ENCODE measurements at places on chromosomes 2 and 18.

DNA sequence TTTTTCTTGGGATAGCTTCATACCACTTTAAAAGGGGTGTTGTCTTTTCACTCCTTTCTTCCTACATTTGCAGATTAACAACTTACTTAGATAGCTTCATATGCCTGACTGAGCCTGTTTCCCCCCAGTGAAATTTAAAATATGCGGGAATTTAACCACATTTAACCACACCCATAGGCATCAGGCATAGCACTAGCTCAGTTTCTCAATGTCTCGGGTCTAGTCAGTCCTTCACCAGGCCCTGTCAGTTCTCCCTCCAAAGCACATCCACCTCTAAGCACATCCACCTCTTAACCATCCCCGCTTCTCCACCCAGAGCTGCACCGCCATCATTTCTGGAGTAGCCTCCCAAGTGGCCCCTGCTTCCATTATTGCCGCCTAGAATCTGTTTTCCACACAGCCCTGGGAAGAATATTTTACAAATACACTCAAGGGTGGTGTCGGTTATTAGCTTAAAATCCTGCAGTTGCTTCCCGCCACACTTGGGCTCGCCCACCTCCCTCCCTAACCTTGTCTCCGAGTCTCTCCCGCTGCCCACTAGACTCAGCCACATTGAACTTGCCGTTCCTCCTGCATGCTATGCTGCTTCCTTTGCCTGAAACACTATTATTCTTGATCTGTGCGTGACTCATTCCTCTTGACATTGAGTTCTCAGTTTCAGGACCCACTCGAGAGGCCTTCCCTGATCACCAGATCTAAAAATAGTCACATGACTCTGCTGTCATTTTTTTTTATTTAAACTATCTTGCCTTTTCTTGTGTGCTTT, 68.3 kb downstream of the SPTBN1 start:
- no peak for DNase-seq

DNA sequence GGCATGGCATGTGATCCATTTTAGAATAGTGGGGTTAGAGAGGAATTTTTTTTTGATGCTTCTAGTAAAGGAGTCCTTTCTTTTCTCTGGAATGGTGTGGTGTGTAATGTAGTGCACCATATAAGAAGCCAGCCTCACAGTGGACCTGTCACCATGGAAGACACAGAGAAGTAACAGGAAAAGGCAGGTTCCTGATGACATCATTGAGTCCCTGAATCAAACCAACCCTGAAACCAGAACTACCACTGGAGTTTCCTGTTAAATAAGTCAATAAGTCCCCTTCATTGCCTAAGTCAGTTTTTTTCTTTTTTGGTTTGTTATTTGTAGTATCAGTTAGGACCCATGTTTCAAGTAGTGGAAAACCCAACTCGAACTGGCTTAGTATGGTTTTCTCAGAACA, 11.9 kb downstream of the ADCYAP1 start:
- no peak for DNase-seq

DNA sequence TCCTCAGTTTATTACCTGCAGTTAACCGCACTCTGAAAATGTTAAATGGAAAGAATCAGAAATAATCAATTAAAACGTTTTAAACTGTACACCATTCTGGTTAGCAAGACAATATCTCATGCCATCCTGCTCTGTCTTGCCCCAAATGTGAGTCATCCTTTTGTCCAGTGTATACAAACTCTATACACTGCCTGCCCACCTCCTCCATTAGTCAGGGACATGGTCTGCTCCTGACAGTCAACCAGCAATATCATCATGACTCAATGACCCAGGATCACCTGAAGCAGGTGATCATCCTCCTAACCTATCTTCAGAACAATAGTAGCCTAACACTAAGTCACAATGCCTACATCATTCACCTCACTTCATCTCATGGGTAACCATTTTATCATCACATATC, 214.7 kb downstream of the KCNH7 start:
- DNase-seq = no peak

DNA sequence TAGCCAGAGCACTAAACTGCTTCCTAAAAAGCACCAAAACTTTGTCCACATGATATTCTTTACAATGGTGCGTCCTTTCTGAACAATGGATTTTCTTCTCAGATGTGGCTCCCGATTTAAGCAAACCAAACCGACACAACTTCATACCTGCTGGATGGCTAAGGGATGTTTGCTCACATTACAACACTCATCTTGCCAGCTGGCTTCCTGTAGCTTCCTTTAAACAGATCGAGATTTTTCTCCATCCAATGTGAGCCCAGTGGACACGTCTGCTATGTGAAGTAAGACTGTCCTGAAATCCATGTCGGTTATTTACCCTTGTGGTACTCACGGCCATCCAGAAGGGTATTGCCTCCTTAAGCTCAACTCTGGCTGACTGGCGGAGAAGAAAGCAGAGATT, 126.5 kb downstream of the MAPK4 start:
- DNase-seq = no peak

GRCh38 chr2:155747531-155747930, 585.0 kb downstream of the NR4A2 start:
- DNase-seq = no peak

DNA sequence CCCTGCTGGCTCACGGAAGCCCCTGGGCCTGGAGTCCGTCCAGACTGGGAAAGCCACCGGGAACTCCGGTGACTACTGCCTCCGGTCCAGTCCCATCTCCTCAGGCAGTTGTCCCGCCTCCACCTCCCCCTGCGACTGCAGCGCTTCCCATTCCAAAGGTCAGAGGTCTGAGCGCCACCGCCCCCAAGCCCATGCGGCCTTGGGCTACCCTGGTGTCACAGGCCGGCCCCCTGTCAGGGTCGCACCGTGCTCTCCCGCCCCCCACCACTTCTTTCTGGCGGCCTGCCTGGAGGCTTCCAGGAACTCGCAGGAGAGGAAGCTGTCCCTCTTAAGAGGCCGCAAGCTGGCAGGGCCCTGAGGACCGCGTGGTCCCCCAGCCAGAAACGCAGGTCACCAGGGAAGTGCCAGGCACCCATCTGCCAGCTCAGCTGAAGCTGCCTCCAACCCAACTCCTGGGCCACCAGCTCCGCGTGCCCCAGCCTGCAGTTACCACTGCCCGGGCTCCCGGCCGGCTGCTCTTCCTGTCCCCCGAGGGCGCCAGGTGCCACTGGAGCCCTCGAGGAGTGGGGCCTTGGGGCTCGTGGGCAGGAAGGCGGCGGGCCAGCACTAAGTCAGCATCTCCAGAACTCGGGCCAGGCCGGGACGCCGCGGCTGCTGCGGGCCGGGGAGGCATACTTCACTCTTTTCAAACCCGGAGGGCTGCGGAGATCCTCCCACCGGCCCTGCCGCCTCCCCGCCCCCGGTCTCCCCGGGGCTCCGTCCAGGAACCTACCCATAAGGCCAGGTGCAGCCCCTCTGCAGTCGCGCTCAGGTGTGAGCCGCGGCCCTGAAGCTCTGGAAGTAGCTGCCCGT, 83.3 kb upstream of the POMC start:
- DNase-seq = no peak

- DNase-seq = no peak
These were observed 470.4 kb downstream of the IRS1 start for GRCh38 chr2:226329180-226329579.

GRCh38 chr18:8662560-8663255, 42.6 kb upstream of the MTCL1 start:
- DNase-seq = no peak

DNA sequence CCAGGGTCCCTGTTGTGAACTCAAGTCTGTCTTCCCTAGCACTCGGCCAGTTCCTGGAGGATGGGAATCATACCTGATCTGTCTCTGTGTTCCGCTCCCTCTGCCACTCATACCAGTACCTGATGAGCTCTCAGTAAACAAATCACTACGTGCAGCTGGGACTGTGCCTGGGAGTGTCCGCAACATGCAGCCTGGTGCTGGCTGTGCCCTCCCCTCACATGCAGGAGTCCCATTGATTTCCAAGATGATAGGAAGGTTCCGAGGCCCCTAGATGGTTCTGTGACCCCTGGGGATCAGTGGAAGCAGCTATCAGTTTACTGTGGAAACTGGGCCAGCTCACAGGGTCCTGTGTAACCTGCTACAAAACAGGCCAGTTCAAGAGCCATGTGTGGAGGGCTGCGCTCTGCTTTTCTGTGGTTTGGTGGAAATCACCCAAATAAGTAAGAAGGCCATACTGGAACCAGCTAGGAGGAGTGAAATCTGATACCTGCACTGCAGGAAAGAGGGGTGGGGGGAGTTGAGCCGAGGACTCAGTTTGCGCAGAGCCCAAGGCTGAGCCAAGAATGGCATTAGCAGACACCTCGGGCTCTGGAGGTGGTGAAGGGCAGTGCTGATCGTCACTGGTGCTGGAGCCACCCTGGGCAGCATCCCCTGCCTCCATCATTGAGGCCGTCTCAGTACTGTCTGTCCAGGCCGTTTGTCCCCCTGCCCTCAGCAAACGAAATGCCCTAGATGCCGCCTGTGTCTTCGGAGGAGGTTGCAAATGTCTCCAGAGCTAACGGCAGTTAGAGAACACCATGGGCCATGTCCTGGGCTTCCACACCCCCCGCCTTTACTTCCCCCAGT, 93.3 kb downstream of the KLHL29 start:
- no peak for DNase-seq

- DNase-seq = no peak
These were observed 244.3 kb downstream of the SETBP1 start for GRCh38 chr18:44924785-44925499.

DNA sequence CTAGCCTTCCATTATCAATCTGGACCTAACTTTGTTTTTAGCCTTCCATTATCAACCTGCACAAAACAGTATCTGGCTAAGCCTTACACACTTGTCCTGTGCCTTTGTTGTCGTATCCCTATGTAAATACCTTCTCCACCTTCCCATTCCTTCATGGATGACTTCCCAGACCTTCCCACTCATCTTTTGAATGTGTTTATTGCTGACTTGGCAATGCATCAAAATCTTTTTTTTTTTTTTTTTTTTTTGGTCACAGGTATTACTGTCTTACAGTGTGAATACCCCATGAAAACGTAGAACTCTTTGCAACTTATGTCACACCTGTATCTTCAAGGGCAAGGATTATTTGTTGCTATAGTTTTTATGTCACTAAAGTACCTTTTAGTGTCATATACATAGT, 25.7 kb downstream of the RPE start:
- no peak for DNase-seq

Data from cortex of kidney (tissue), 1 donor.